Head of caudate nucleus (tissue), 42 donors: ENCODE measurements at places on chromosomes 16 and 17.

- peak; percentile 72 for DNase-seq
Observed at GRCh38 chr16:578870-579405, 9.2 kb downstream of the PIGQ start.

DNA sequence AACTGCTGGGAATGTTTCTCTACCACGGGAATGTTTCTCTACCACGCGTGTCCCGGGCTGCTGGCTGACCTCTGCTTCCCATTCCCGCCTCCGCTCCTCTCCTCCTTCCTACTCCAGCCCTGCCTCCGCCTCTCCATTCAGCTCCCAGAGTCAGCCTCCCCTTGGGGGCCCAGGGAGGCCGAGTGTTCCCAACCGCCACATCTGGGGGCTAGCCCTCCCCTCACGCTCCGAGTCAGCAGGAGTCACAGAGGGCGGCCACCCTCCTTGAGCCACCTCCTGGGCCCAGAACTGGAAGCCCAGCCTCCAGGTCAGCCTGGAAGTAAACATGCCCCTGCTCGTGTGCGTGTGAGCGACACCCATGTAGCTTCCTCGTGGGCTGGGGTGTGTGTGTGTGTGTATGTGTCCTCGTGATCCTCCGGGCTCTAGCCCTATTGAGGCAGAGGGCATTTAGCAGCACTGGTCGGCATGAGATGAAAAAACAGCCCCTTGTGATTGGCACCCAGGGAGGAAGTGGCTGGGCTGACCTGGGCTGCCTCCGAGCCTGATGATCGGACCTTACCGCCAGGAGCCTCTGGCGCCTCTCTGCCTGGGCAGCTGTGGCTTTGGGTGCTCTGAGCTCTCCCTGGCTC is 7.3 kb downstream of the CYGB start:
- DNase-seq: no peak

DNA sequence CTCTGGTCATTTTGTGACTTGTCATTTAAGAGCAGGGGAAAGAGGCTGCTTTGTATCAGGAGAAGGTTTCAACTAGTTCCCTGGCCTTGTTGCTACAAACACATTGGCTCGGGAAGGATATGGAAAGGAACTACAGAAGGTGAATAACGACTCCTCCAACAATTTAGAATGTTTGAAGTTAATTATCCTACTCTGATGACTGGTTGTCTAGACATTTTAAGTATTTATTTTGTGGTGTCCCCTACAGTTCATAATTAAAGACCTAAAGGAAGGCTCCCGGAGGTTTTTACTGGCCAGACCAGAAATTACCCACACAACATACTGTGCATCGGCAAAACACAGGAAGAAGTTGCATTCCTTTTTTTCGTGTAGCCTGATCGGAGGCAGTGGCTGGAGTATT is 515.8 kb upstream of the SALL1 start:
- no peak for DNase-seq

GRCh38 chr17:38667099-38667786 is 7.5 kb downstream of the EPOP start:
- DNase-seq: peak; percentile 84

- DNase-seq: no peak
Observed at GRCh38 chr17:76866203-76866602, 2.0 kb upstream of the MGAT5B start.

GRCh38 chr17:81027038-81027437 is 7.9 kb upstream of the BAIAP2 start:
- DNase-seq: peak; percentile 61

DNA sequence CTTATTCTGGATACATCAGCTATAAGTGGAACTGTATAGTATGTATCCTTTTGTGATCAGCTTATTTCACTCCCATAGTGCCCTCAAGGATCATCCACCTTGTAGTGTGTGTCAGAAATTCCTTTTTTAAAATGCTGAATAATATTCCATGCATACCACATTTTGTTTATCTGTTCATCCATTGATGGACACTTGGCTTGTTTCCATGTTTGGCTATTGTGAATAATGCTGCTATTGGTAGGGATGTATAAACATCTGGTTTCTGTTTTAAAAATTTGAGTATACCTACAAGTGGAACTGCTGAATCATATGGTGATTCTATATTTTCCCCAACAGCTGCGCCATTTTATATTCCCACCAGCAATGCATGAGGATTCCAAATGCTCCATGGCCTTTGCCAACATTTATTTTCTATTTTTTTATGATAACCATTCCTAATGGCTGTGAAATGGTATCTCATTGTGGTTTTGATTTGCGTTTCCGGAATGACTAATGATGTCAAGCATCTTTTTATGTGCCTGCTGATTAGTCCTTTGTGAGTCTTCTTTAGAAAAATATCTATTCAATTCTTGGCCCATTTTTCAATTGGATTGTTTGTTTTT is 11.6 kb downstream of the RCVRN start:
- DNase-seq: no peak
